ENCODE measurements at places on chromosomes 6 and 20. TPM values are rescaled to one million over a fixed set of nuclear protein-coding genes. Genes with fewer than 3 reads are reported as not detected.
A peak's percentile ranks its signal among the peaks of the same experiment; 100 is the strongest.

- no peak for DNase-seq
These were observed 713 bp upstream of the RNF144B start for GRCh38 chr6:18386298-18386976.

- no peak for DNase-seq
These were observed 58.3 kb upstream of the HFE start for GRCh38 chr6:26028746-26029569.

GRCh38 chr6:80442366-80442765 lies 335.9 kb downstream of the BCKDHB start:
- DNase-seq = no peak

DNA sequence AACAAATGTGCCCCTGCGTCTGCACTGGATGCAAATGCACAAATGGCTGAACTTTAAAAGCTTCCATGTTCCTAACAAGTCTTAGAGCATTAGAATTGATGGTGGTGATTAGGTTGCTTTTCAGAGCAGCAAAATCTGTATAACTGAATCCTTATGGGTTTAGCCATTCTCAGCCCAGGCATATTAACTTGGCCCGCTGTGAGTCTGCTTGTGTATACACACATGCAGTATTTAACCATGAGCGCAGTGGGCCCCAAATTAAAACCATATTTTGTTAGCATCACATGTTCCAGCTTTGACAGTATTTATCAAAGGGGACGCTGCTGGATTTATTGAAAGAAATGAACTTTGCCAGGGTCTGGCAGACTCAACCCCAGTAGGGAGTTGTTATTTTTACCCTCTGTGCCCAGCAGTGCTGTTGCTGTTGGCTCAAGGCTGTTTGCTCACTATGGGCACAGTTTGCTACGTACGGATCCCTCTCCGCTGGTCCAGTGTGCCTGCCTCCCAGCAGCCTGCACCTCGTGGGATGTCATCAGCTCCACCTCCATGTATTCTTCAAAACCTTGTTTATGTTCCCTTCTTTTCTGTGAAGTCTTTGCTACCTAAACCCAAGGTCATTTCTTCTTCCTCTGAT lies 144.7 kb downstream of the QRSL1 start:
- no peak for DNase-seq

DNA sequence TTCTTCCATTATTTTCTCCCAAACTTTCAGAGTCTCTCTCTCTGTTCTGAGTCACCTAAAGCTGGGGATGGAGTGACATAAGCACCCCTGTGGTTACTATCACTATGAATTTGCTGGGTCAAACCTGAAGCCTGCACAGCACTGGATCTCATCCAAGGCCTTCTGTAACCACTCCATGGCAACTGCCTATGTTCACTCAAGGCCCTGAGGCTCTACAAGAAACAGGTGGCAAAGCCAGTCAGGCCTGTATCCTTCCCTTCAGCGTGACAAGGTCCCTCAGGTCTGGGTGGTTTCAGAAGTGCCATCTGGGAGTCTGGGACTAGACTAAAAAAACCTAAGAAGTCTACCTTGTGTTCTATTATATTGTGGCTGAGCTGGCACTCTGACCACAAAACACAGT lies 1278.8 kb upstream of the EYS start:
- no peak for DNase-seq

GRCh38 chr6:141439513-141439912 lies 693.2 kb upstream of the GJE1 start:
- DNase-seq = no peak

DNA sequence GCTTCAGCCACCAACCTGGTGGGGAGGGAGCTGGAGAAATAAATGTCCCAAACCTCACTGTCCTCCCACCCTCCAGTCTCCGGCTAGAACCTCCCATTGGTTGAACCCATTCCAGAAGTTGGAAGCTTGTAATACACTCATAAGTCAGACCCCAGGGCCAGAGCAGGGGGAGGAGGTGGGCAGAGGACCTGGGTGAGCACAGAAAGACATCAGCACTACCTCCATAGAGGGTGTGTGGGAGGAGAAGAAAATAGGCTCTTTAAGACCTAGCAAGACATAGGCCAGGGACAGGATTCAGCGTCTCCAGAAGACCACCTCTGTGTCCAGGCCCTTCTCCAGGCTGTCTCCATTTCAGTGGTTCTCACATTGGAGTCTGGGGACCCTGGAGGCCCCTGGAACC lies 73.3 kb upstream of the TOP1 start:
- DNase-seq = no peak

GRCh38 chr6:16503970-16504415 lies 257.3 kb downstream of the ATXN1 start:
- DNase-seq = peak; percentile 46

- no peak for DNase-seq
These were observed 128.4 kb upstream of the PLN start for GRCh38 chr6:118419448-118420394.

GRCh38 chr6:11854408-11855165 lies 76.0 kb upstream of the ADTRP start:
- peak; percentile 29 for DNase-seq

GRCh38 chr6:36793913-36794712 lies 45.1 kb downstream of the CPNE5 start:
- no peak for DNase-seq

- DNase-seq = no peak
These were observed 52.6 kb downstream of the GFRAL start for GRCh38 chr6:55379895-55380294.

- DNase-seq = peak; percentile 68
These were observed 126.7 kb downstream of the UNC5CL start for GRCh38 chr6:40912158-40912946.

DNA sequence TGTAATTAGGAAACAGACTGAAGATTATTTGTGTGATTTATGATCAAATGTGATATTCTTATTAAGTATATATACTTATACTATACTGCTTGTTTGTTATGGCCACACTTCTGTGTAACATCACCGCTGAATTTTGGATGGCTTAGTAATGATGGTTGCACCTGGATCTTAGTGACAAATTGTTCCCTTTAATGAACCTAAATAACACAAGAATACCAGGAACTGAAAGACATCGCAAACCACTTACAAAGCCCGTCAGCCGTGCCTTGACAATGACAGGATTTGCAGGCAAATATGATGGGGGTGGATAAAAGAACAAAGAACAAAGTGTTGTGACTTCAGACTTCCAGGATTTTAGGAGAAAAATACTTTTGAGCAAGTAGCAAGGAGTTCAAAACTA lies 67.1 kb downstream of the LAMP5 start:
- no peak for DNase-seq

DNA sequence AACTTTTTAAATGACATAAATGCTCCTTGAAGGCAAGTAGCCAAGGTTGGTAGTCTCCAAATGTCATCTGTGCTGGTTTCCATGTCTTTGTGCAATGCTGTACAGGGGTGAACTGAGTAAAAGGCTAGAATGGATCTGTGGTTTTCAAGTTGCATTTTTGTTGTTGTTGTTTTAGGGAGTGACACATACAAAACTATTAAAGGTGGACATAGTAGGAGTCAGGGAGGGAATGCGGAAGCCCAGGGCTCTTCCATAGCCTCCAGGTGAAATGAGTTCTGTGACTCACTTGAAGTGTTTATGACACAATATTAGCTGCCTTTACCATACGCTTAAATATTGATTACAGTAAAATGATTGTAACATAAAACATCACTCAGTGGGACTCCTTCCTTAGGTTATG lies 22.5 kb upstream of the QKI start:
- DNase-seq = no peak

DNA sequence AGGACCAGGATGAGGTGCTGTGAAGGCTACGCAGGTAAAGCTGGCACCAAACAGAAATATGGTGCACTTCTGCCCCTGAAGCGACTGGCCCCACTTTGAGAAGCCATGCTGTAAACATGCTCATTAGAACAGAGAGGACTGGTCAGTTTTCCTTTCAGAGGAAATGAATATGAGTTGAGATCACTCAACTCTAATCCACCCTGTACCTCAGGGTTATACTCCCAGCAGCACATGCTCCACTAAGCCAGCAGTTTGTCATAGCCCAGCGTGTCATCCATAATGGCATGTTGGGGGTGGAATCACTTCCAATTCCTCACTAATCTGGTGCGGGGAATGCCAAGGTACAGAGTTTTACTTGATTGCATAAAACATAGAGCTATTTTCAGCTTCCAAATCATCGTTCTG lies 98.1 kb downstream of the HIVEP2 start:
- DNase-seq = no peak

GRCh38 chr6:88945415-88946008 lies 17.9 kb downstream of the RNGTT start:
- no peak for DNase-seq

DNA sequence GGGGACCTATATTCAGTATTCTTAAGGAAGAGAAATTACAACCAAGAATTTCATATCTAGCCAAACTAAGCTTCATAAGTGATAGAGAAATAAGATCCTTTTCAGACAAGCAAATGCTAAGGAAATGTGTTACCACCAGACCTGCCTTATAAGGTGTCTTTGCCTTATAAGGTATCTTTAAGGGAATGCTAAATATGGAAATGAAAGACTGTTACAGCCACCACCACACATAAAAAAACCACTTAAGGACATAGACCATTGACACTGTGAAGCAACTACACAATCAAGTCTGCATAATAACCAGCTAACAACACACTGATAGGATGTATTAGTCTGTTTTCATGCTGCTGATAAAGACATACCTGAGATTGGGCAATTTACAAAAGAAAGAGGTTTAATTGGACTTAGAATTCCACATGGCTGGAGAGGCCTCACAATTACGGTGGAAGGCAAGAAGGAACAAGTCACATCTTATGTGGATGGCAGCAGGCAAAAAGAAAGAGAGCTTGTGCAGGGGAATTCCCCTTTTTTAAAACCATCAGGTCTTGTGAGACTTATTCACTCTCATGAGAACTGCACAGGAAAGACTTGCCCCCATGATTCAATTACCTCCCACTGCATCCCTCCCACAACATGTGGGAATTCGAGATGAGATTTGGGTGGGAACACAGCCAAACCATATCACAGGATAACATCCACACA lies 119.2 kb upstream of the LAMA2 start:
- DNase-seq = no peak

GRCh38 chr6:151078655-151079054 lies 161.1 kb upstream of the AKAP12 start:
- DNase-seq = no peak

GRCh38 chr20:18585134-18585533 lies 2.7 kb upstream of the DTD1 start:
- no peak for DNase-seq

GRCh38 chr6:16551466-16551865 lies 209.8 kb downstream of the ATXN1 start:
- no peak for DNase-seq

DNA sequence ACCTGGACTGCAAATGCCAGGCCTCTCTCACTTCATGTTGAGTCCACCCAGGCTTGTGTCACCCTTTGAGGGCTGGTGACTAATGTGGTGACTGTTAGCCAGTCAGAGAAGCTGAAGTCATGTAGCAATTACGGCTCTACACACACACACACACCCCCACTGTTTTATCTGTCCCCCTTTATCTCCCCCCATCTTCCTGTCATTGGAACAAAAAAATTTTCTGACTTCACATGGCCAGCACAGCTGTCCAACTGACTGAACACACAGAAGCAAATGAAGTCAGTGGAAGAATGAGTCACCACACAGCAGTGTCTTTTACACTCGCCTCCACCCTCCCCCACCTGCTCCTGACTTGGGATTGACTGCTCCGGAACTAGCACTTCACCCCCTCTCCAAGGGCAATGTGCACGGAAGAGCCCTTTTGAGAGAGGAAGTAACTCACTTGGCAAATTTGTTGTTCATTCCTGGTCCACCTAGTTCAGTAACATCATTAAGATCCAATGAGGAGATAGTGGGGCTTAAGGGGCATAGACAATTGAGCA lies 198.0 kb downstream of the RNF144B start:
- DNase-seq = no peak

- DNase-seq = no peak
These were observed 15.1 kb downstream of the NOX3 start for GRCh38 chr6:155440398-155441111.

- no peak for DNase-seq
These were observed 195.7 kb downstream of the CENPW start for GRCh38 chr6:126535595-126535994.

DNA sequence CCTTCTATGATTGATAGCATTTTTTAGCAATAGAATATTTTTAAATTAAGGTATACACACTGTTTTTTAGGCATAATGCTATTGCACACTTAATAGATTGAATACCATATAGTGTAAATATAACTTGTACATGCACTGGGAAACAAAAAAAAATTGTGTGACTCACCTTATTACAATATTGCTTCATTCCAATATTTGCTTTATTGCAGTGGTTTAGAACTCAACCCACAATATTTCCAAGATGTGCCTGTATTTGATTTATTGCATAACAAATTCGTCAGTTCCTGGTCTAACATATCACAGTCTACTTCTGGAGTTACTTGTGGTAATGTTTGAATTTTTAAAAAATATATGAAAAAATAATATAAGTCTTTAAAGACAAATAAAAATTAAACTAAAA lies 41.9 kb upstream of the DEFB112 start:
- DNase-seq = no peak

GRCh38 chr6:115997990-115998585 lies 62.6 kb downstream of the FRK start:
- no peak for DNase-seq

GRCh38 chr6:16103722-16104121 lies 25.2 kb upstream of the MYLIP start:
- no peak for DNase-seq

- DNase-seq = no peak
These were observed 186.4 kb upstream of the DEFB112 start for GRCh38 chr6:50236164-50236563.

DNA sequence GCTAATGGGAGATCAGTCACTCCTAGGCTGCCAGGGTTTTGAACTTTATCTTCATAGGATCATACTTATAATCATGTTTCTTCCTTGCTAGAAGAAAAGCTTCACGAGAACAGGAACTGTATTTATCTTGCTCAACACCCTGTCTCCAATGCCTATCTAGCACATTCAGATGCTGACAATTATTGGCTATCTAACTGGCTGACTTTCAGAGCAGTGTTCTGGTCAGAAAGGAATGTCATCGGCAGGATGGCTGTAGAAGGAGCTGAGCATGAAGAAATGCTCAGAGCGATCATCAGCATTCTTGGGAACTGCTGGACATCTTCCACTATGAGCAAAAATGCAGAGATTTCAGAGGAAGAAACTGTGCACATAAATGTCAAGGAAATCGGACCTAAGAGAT lies 628.0 kb upstream of the NRSN1 start:
- peak; percentile 18 for DNase-seq

- DNase-seq = no peak
These were observed 130.2 kb upstream of the SSTR4 start for GRCh38 chr20:22904905-22905304.

MDC1 gene
- 14.0 TPM for total RNA-seq

TRDN gene
- total RNA-seq = not detected

TBCC gene
- 57.4 TPM for total RNA-seq

IRF4 gene
- total RNA-seq = 0.81 TPM

SOD2 gene
- 646 TPM for total RNA-seq

C6orf118 gene
- total RNA-seq = not detected

ZNF165 gene
- 1.6 TPM for total RNA-seq

PLTP gene
- 31.5 TPM for total RNA-seq

NRSN1 gene
- not detected for total RNA-seq

CALHM5 gene
- under 0.01 TPM for total RNA-seq

All from hematopoietic multipotent progenitor cell (in vitro differentiated cells).